ENCODE measurements at places on chromosomes 5 and 9.

- DNase-seq: no peak
These were observed 667.3 kb upstream of the CDH9 start for GRCh38 chr5:27705661-27706060.

GRCh38 chr5:119255571-119256356 lies 100.1 kb upstream of the TNFAIP8 start:
- no peak for DNase-seq

DNA sequence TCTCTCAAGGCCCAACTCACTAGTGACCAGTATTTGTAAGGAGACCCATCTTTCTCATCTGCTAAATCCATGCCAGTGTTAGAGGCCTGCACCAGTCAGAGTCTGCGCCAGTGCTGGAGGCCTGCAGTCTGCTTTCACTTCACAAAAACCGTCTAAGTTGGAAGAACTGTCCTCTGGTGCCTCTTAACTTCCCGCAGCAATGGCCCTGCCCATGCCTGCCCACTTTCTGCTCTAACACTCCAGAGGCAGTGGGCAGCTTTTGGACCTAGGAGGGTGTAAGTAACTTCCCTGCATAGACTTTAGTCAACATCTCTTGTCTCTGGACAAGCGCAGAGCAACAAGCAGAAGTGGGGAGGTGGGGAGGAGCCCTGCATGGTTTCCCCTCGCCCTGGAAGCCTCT lies 152.9 kb downstream of the AUH start:
- DNase-seq: no peak

DNA sequence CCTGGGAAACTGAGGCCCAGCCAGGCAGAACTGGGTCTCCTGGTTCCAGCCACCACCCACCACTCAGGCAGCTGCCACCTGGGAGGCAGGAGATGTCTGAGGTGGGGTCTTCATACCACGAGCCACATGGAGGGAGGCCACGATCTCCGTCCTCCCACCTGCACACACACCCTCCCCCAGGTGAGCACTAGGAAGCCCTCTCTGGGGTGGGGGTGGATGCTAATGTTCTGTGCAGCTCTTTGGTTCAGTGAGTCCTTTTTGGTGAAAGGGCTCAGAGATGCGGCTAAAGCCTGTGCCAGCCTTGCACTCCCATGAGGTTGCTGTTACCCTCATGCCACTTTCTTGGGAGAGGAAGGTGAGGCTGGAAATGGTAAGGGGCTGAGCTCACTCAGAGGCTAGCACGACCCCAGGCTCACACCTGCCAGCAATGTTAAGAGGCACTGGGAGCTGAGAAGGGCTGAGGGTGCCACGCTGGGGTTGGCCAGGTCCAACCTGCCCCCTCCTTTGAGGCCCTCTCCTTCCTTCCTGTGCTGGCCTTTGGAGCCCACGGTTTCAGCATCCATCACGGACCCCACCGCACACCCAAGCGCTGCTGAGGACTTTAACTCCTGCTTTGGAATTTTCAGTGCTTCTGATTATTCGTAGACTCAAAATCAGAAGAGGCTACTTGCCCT lies 26.6 kb upstream of the OBP2B start:
- no peak for DNase-seq

DNA sequence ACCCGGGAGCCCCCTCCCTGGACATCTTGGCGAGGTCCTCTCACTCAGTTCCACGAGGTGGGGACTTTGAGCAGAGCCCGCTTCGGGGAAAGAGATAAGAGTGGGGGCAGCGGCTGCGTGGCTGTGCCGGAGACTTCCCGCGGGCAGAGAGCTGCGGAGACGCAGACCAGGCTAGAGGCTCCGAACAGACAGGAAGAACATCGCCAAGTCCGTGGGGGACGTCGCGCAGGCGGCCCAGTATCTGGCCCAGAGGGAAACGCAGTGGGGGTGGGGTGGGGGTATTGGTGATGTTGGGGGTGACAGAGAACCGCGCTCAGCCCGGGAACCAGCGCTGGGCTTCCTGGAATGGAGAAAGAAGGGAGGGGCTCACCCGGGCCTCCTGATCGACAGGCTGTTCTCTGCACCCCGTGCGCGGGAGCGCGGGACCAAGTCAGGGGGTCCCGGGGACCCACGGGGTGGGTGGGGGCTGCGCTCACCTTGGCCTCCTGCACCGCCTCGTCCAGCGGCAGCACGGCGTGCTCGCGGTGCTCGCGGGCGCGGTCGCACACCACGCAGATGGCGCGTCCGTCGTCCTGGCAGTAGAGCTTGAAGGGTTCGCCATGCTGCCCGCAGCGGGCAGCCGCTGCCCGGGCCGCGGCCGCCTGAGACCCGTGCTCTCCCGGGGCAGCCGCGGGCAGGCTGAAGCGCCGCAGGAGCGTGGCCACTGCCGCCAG lies 727 bp downstream of the TRIM7 start:
- DNase-seq: peak; percentile 21

GRCh38 chr5:103464835-103465484 lies 97.6 kb downstream of the NUDT12 start:
- no peak for DNase-seq
